Sciatic nerve (tissue), 2 donors: ENCODE measurements at places on chromosomes 7 and 10.

- DNase-seq: no peak
Measured at GRCh38 chr10:127911218-127911866, 4.4 kb downstream of the PTPRE start.

- no peak for DNase-seq
Measured at GRCh38 chr7:153507885-153508284, 544.3 kb upstream of the DPP6 start.

DNA sequence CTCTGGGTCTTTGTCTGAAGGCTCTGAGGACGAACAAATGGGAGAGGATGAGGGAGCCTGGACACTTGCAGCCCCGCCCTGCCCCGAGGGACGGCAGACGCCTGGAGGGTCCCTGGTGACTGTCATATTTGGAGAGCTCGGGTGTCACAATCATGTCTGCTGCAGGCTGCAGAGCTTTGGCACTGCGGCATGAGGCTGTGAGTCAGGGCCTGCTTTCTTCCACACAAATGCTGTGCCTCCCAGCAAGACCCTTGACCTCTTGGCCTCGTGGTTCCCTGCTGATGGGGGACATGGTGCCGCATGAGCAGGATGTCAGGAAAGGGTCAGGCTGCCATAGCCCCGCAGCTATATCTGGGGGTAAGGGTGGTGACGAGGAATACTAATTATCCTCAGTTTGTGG, 64.9 kb upstream of the PPIF start:
- no peak for DNase-seq

GRCh38 chr10:26714415-26715136, 17.1 kb downstream of the PDSS1 start:
- no peak for DNase-seq

DNA sequence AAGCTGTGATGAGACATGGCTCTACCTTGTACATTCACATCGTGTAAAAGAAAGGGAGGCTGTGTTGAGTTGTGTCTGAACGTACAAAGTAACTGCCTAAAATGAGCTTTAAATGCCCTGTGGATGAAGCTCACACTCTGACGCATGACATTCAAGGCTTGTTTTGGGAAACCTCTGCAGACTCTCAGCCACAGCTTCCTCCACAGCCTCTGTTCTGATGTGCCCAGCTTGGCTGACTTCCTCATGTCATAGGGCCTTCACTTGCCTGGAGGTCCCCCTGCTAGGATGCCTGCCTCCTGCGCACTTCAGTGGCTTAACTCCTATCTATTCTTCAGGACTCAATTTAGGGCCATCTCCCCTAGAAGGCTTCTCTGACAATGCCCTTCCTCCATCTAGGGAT, 230.0 kb upstream of the HABP2 start:
- no peak for DNase-seq

- DNase-seq: no peak
Measured at GRCh38 chr10:125200396-125200795, 40.0 kb upstream of the CTBP2 start.

- no peak for DNase-seq
Measured at GRCh38 chr10:35017608-35018007, 72.5 kb downstream of the CUL2 start.

GRCh38 chr7:115007751-115008150, 85.9 kb downstream of the MDFIC start:
- DNase-seq: no peak

DNA sequence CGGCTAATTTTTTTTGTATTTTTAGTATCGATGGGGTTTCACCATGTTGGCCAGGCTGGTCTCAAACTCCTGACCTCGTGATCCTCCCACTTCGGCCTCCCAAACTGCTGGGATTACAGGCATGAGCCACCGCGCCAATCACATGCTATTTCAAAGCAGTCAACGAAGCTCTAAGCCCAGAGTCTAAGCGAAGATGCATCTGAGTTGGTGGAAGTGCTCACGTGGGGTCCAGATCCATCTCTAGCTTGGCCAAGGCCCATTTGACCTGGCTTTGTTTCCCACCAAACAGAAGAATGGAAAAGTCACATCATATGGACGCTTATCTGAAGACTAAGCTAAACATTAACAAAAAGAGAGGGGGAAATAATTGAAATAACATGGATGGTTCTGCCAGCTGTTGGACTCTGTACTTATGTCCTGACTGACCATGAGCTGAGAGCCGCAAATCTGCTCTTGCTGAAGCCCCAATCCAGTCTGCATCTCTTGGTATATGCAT, 3.8 kb upstream of the GTF2I start:
- DNase-seq: no peak

DNA sequence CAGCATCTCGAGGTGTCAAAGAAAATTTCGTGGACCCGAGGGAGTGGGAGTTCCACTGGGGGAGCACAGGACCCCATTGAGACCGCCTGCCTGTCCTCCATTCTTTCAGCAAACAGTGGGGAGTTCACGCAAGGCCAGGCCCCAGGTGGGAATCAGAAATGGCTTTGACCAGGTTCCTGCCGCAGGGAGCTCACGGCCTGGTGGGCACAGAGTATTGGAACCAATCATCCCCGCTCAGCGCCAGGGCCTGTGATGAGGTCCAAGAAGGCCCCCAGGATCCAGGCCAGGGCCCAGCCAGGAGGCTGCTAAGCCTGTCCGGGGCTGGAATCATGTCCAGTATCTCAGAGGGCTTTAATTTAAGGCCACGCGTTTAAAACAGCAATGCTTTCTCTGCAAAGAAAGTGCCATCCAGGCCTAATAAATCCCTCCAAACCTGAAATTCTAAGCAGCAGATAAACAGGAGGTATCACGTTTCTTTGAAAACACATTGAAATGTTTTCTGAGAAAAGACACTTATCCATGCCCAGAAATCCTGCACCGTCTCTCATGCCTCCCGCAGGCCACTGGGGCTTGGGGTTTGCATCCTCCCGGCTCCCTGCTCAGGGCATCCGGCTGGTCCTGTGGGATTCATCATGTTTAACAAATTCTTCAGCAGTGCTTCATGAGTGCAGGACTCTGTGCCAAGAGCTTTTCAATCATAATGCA, 125.7 kb downstream of the OAT start:
- DNase-seq: peak; percentile 51

DNA sequence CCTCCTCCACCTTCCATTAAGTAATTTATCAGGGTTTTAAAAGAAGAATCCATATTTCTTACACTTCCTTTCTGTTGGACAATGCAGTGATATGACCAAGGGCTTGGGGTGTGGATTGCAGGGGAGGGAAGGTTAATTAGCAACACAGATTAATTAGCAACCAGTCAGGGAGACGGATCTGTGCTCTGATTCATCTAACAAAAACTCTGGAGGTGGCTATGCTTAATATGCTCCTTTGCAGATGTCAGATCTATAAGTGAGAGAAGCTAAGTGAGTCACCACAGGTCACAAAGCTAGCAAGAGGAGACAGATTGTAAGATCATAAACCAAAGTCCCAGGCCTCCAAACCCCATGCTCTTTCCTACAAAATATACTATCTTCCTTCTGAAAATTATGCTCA, 178.8 kb upstream of the ITGB1 start:
- no peak for DNase-seq

DNA sequence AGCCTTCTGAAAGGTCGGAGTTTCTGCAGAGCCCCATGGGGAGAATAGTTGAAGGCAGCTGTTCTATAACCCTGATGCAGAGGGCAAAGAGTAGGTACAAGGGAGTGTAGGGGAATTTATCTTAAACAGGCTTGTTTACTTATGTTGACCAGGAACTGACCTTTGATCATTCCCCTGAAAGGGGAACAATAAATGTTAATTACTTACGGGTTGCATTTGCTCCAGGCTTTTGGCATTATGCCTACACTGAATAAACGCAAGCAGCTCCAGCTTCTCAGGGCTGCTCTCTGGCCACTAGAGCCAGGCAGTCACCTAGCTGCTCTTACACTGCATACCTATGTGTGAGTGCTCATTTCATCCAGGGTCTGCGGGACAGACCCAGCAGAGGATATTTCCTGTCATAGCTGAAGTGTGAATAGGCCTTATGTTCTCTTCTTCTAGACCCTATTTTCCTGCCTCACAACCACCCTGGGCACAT, 26.9 kb upstream of the ABCA13 start:
- DNase-seq: no peak

DNA sequence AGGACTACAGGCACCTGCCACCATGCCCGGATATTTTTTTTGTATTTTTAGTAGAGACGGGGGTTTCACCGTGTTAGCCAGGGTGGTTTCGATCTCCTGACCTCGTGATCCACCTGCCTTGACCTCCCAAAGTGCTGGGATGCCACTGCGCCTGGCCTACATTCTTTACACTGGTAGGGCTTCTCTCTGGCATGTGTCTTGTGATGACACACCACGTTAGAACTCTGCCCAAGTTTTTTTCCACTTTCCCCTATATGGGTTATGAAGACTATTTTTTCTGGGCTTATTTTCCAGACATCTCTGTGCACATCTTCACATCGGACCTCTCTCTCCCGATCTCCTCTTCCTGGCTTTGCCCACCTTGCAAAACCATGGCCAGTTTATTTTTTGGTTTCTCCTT, 10.7 kb downstream of the FAM200A start:
- no peak for DNase-seq

GRCh38 chr10:15316145-15316544, 54.9 kb downstream of the FAM171A1 start:
- no peak for DNase-seq

DNA sequence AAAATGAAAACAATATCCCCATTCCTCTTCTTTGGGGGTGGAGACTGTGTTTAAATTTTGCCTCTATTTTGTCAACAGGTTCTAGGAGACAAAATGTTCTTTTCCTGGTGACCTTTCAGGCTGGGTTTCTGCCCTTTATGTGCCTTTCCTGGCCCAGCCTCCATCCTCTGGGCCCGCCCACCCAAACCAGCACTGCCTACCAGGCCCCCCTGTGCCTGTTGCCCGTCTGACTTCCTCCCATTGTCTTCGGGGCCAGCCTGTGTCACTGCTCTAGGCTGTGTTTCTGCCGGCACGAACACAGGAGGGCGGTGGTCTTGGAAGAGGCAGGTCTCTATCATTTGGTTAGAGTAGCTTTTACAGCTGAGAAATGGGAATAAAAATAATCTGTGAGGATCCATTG, 13.9 kb downstream of the TSPAN14 start:
- DNase-seq: peak; percentile 21
